Daoy (cell line): ENCODE measurements at places on chromosomes 5 and 9.
A peak's percentile ranks its signal among the peaks of the same experiment; 100 is the strongest.

GRCh38 chr5:74055486-74056106 lies 429.6 kb downstream of the ARHGEF28 start:
- DNase-seq: no peak

DNA sequence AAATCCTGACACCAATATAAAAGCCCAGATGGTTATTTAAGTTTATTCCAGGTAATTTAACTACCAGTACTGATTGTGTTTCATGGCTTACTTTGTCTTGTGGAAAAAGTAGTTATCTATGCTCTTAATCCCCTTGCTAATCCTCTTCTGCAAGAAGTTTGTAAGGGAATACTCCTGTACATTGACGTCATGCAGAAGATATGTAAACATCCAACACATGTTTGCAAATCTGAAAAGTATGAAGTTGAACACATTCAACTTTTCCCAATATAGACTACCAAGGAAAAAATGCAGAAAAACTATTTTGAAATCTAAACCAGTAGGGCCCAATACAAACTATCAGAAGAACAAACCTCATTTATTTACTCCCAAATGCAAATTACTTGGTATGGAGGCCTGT lies 56.3 kb upstream of the ELL2 start:
- DNase-seq: peak; percentile 52

DNA sequence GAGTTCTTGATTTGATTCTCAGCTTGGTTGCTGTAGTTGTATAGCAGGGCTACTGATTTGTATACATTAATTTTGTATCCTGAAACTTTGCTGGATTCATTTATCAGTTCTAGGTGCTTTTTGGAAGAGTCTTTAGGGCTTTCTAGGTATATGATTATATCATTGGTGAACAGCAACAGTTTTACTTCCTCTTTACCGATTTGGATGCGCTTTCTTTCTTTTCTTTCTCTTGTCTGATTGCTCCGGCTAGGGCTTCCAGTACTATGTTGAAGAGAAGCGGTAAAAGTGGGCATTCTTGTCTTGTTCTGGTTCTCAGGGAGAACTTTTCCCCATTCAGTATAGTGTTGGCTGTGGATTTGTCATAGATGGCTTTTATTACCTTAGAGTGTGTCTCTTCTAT lies 158.9 kb downstream of the SAXO1 start:
- DNase-seq: no peak

GRCh38 chr9:21121079-21121478 lies 20.6 kb downstream of the IFNW1 start:
- DNase-seq: no peak

- no peak for DNase-seq
Measured at GRCh38 chr5:153552886-153553285, 62.4 kb downstream of the GRIA1 start.

GRCh38 chr5:176621661-176622079 lies 8.7 kb downstream of the SNCB start:
- peak; percentile 68 for DNase-seq

DNA sequence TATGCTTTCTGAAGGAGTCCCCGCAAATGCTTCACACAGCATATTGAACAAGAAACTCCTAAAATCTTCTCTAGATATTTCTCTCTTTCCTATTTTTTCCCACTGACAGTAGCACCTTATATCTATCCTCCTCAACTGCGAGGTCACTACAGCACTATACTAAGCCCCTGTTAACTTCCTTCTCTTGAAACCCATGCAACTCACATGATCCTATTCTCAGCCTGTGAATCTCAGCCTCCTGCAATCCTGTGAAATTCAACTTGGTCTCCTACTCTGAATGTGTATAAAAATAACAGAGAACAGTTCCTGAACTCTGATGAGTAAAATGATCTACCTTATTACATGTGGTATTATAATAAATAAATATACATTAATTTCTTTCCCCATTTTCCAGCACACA lies 6.1 kb upstream of the PLGRKT start:
- no peak for DNase-seq

DNA sequence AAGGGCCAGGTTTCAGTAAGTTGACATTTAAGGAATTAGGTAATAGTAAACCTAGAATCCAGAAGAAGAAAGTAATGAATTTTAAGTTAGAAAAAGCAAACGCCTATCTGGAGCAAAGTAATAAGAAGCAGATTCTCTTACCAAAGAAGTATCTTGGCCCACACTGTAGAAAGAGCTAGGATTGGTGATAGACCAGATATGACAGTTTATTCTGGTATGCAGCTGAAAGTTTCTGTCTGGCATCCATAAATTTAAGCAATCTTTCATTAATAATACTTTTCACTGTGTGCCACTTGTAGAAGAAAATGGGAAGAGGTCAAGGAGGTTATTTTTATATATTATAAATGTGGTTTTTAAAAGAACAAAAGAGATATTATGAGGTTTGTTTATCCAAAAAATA lies 3.0 kb downstream of the RECK start:
- DNase-seq: no peak

GRCh38 chr5:109936996-109937395 lies 247.3 kb downstream of the MAN2A1 start:
- DNase-seq: no peak

GRCh38 chr9:87518702-87519335 lies 21.2 kb downstream of the DAPK1 start:
- DNase-seq: no peak

GRCh38 chr9:8826281-8826680 lies 1026.7 kb upstream of the DMAC1 start:
- peak; percentile 63 for DNase-seq

- peak; percentile 19 for DNase-seq
Measured at GRCh38 chr5:148020257-148020988, 43.4 kb upstream of the SPINK5 start.
